ENCODE measurements at places on chromosomes 12 and 14.

DNA sequence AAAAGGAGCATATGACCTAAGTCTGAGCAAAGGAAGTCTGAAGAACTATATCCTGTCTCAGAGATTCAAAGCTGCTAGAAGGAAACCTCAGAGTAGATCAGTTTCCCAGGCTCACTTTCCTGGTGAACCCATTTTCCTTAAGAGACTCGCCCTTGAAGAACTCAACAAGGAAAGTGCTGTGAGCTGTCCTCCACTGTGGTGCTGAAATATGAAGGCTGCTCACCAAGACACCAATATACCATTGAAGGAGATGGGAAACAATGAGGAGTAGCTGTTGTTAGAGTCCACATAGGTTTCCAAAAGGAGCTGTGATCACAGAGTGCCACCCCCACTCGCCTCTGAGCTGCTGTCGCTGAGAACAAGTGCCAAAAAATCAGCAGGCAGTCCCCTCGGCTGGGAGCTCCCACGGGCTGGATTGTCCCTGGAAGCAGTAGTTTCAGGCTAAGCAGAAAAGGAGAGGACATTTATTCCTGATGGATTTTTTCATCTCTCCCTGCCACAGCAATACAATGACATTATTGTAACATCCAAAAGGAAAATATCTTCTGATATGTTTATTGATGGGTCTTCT lies 282.1 kb downstream of the RPS29 start:
- DNase-seq = no peak
- H3K27me3 ChIP-seq = peaks cover 2% of the 10 kb centered on the region
- H3K36me3 ChIP-seq = no peaks in the 10 kb centered on the region
- H3K4me1 ChIP-seq = no peaks in the 10 kb centered on the region
- no peak overlapping the region for H3K4me3 ChIP-seq
- no peak overlapping the region for H3K27ac ChIP-seq

GRCh38 chr12:120055231-120056000 lies 61.1 kb downstream of the RAB35 start:
- H3K36me3 ChIP-seq = peaks cover 9% of the 10 kb centered on the region
- H3K4me1 ChIP-seq = no peaks in the 10 kb centered on the region
- no peak overlapping the region for H3K27ac ChIP-seq
- no peak overlapping the region for H3K4me3 ChIP-seq

DNA sequence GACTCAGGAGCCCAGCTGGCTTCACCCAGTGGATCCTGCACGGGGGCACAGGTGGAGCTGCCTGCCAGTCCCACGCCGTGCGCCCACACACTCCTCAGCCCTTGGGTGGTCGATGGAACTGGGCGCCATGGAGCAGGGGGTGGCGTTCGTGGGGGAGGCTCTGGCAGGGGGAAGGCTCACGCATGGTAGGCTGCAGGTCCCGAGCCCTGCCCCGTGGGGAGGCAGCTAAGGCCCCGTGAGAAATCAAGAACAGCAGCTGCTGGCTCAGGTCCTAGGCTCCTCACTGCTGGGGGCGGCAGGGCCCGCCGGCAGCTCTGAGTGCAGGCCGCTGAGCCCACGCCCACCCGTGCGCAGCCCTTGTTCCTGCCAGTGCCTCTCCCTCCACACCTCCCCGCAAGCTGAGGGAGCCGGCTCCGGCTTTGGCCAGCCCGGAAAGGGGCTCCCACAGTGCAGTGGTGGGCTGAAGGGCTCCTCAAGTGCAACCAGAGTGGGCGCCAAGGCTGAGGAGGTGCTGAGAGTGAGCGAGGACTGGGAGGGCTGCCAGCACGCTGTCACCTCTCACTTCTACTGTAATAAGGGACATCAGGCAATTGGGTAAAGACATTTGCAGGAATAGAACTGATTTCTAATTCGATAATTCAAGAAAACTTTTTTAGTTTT lies 115.4 kb downstream of the TMTC2 start:
- no peak for DNase-seq
- no peaks in the 10 kb centered on the region for H3K4me1 ChIP-seq
- H3K27me3 ChIP-seq = no peaks in the 10 kb centered on the region
- H3K36me3 ChIP-seq = peaks cover 3% of the 10 kb centered on the region

DNA sequence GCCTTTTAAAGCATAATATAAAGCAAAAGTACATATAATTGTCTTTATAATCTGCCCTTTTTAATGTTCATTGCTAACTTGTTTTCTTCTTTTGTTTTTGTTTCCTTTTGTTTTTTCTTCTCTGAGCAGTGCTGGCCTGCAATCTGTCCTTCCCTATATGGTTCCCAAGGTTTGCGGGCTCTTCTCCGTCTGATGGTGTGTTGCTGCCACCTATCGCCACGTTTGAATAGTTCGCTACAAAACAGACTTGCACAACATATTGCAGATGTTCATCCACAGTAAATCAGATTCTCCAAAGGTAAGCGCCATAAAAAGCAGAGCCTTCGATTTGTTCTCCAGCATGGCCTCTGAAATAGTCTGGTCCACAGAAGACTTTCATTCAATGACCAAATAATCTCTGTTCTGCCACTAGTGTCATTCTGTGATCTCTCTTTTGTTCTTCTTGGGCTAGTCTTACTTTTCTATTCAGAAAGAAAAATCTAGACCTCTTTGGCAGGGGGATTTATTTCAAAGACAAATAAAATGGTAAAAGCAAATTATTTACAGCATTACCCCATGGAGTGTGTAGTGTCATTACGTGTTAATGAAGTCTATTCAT lies 33.5 kb downstream of the C12orf50 start:
- H3K27ac ChIP-seq = no peak overlapping the region
- H3K27me3 ChIP-seq = peaks cover 2% of the 10 kb centered on the region
- no peaks in the 10 kb centered on the region for H3K4me1 ChIP-seq
- no peak overlapping the region for H3K4me3 ChIP-seq

GRCh38 chr12:74408601-74409166 lies 129.0 kb upstream of the ATXN7L3B start:
- no peak for DNase-seq
- no peaks in the 10 kb centered on the region for H3K36me3 ChIP-seq
- no peak overlapping the region for H3K27ac ChIP-seq
- H3K27me3 ChIP-seq = no peaks in the 10 kb centered on the region

DNA sequence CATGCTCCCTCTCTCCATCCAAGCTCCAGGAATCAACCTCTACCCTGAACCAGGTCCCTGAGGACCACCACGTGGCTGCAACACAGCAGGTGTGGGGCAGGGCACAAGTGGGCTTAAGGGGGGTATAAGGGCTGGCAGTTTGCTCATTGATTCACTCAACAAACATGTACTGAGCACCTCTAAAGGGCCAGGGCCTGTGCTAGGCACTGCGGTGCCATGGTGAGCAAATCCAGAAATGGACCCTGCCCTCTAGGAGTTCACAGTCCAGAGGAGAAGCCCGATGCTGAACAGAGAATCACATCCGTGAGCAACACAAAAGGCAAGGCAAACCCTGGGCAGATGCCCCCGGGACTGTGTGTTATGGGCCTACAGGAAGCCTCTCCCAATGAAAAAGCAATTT lies 6.5 kb upstream of the AQP2 start:
- no peak for DNase-seq
- no peaks in the 10 kb centered on the region for H3K36me3 ChIP-seq
- no peaks in the 10 kb centered on the region for H3K27me3 ChIP-seq
- H3K4me3 ChIP-seq = no peak overlapping the region
- H3K4me1 ChIP-seq = peaks cover 7% of the 10 kb centered on the region

DNA sequence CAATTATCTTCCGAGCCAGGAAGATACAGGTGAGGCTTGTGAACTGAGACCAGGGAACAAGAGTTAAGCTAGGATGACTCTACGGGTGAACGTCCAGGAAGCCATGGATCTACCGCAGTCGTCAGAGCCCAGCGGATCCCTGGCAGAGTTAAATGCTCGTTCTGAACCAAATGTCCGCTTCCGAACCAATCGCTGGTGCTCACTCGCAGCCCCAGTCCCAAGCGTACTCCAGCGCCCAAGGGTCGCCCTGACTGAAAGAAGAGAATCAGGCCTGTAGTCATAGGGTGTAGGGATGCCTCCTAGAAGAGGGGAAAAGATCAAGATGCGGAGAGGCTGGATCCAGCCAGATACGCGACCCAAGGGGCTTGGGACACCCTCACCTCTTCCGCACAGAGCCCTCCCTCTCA lies 283 bp downstream of the VIPAS39 start:
- peak overlapping the region; percentile 92 for H3K27ac ChIP-seq
- DNase-seq = no peak
- H3K4me3 ChIP-seq = peak overlapping the region; percentile 99
- peaks cover 14% of the 10 kb centered on the region for H3K27me3 ChIP-seq

DNA sequence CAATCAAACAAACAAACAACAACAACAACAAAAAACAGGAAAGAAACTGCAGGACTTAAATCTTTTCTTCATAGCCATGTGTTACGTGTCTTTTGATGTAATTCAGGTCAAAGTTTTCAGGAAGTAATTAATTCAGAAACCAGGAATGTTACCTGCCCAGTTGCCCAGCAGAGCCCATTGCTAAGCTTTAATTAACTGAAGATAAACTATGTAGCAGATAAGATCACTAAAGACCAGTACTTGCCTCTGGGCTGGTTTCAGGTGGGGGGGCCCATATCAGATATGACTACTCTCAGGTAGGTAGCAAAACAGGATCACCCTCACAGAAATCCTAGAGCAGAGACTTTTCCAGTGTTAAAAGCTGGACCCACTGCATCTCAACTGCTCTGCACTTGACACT lies 69.2 kb downstream of the LIN7A start:
- H3K4me3 ChIP-seq = no peak overlapping the region
- no peak for DNase-seq
- no peak overlapping the region for H3K27ac ChIP-seq
- no peaks in the 10 kb centered on the region for H3K36me3 ChIP-seq

- H3K4me1 ChIP-seq = no peaks in the 10 kb centered on the region
- H3K27me3 ChIP-seq = peaks cover 3% of the 10 kb centered on the region
- DNase-seq = no peak
- H3K36me3 ChIP-seq = no peaks in the 10 kb centered on the region
These were observed 250.4 kb upstream of the SEL1L start for GRCh38 chr14:81784084-81784483.

DNA sequence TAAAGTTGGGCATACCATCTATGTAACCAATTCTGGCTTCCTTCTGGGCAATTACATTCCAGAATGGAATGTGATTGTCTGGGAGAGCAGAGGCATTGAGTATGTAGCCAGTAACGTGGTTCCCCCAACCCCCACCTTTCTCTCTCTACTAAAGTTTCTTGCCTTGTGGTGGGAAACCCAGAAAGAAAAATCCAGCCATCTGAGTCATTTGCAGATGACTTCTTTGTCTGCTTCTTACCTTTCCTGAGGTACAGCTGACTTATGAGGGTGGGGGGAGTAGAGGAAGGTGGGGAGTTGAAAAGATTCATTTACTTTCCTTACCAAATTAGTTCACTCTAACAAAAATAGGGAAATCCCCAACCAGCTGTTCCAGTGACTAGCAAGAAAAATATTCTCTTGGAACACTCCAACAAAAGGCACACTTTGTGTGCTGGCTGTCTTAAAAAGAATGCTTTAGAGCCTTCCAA lies 112.1 kb upstream of the FRMD6 start:
- H3K27ac ChIP-seq = no peak overlapping the region
- DNase-seq = no peak
- peaks cover 4% of the 10 kb centered on the region for H3K27me3 ChIP-seq
- H3K4me1 ChIP-seq = no peaks in the 10 kb centered on the region
- H3K36me3 ChIP-seq = no peaks in the 10 kb centered on the region

DNA sequence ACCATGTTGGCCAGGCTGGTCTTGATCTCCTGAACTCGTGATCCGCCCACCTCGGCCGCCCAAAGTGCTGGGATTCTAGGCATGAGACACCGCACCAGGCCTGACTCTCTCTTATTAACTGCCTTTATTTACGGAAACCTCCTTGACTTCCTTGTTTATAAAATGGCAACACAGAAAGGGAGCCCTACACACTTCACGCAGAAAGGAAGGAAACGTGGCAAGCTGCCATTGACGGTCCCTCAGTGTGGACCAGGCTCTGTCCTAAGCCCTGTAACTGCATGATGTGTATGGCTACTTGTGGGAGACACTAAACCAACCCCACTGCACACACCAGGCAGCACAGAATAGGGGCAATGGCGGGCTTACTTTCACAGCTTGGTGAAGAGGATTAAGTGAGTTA lies 11.7 kb downstream of the CINP start:
- DNase-seq = no peak
- H3K27ac ChIP-seq = no peak overlapping the region
- no peaks in the 10 kb centered on the region for H3K4me1 ChIP-seq
- H3K4me3 ChIP-seq = no peak overlapping the region

DNA sequence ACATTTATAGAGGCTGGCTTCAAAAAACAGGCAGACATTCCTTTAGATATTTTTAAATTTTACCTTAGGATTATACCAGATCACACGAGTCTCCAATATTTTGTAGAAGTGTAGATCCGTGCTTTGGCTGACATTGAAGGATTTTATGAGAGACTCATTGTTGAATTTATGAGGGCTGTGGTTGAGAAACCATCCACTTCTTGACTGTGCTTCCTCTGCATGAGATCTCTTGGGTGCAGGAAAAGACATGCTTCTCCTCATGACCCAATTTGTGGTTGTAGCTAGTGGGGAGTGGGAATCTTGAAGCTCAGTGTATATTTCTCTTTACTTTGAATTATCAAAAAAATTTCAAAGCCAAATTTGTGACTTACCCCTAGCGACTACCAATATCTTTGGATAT lies 36.7 kb upstream of the NKX2-8 start:
- no peak overlapping the region for H3K27ac ChIP-seq
- H3K27me3 ChIP-seq = peaks cover 3% of the 10 kb centered on the region
- H3K4me1 ChIP-seq = no peaks in the 10 kb centered on the region
- H3K4me3 ChIP-seq = no peak overlapping the region
- DNase-seq = no peak
- no peaks in the 10 kb centered on the region for H3K36me3 ChIP-seq

- H3K4me1 ChIP-seq = peaks cover 15% of the 10 kb centered on the region
- peak overlapping the region; percentile 21 for H3K27ac ChIP-seq
- peaks cover 7% of the 10 kb centered on the region for H3K36me3 ChIP-seq
- no peak overlapping the region for H3K4me3 ChIP-seq
- DNase-seq = no peak
These were observed 66.3 kb downstream of the CKB start for GRCh38 chr14:103456167-103456835.

DNA sequence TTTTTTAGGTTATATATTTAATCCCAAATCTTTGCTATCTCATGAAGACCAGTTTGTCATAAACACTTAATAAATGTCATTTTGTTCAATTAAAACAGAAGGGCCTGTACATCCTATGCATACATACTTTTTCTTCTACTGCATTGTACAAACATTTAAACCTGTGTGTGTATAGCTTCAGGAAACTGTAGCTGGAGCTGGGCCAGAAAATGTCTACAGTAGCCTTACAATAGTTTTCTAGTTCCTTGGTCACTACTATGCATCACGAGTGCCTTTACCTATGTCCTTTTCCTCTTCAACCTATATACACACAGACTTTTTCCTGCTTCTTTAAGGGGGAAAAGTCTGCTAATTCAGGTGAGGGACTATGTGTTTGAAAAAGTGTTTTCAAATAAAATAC lies 302.8 kb downstream of the PAWR start:
- no peaks in the 10 kb centered on the region for H3K36me3 ChIP-seq
- peaks cover 2% of the 10 kb centered on the region for H3K27me3 ChIP-seq
- H3K4me3 ChIP-seq = no peak overlapping the region
- H3K4me1 ChIP-seq = no peaks in the 10 kb centered on the region
- no peak for DNase-seq

Data from immature natural killer cell (primary cell).